ENCODE measurements at places on chromosomes 16 and 17.

DNA sequence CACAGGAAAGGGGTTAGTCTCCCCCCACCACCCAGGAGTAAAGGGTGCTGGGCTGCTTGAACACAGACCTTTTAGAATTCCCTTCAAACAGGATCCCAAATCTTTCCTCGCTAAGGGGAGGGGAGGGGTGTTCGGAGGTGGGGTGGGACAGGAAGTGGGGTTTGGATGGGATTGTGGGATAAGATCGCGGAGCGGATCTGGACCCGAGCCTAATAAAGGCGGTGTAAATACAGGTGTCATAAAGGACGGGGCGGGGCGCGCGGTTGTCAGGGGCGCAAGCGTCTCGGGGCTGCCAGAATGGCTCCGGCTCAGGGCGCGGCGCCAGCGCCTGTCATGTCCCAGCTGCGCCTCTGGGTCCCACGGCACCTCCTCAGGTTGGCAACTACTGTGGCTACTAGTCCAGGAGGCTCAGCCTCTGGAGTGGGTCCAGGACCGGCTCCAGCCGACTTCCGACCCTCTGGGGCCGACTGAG lies 59.8 kb upstream of the FBXO47 start:
- DNase-seq = no peak

- no peak for DNase-seq
Measured at GRCh38 chr17:38617074-38617860, 11.5 kb upstream of the SRCIN1 start.

- DNase-seq = no peak
Measured at GRCh38 chr17:81258292-81258691, 19.2 kb downstream of the NDUFAF8 start.

DNA sequence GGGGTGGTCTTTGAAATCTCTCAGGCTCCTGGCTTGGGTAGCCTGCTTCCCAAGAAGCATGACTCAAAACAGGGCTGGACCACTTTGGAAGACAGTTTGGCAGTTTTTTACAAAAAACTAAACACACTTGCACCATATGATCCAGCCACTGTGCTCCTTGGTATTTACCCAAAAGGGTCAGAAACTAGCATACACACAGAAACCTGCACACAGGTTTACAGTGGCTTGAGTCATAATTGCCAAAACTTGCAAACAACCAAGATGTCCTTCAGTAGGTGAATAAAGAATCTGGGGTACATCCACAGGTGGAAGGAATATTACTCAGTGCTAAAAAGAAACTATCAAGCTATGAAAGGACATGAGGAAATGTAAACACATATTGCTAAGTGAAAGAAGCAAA lies 323.2 kb upstream of the CDH5 start:
- no peak for DNase-seq

GRCh38 chr16:23871924-23872323 lies 36.1 kb downstream of the PRKCB start:
- no peak for DNase-seq

DNA sequence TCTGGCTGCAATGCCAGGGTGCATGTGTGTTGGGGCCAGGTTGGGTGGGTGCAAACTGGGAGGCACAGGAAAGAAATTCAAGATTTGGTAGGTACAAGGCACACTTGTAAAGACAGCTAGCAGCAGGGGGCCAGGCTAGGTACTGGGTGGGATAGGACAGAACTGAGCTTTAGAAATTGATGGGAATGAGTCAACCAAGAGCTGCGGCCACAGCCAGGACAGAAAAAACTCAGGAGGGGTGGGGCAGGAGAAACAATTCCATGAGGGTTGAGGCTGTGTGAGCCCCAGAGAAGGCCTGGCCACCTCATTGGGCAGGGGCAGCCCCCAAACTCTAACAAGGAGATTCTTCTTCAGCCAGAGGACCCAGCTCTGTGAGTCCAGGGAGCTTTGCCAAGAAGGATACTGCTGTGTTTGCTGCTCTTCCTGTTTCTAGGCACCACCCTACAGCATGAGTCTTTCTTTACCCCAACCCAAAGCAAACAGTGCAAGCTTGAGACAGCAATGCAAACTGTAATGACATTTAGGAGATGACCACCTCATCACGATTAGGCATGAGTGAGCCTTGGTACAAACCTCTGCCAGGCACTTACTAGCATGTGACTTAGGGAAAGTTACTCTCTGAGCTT lies 21.3 kb upstream of the CCDC182 start:
- no peak for DNase-seq

- no peak for DNase-seq
Measured at GRCh38 chr16:86823888-86824671, 245.7 kb downstream of the FOXL1 start.

GRCh38 chr16:84119368-84119767 lies 2.6 kb upstream of the MBTPS1 start:
- no peak for DNase-seq

DNA sequence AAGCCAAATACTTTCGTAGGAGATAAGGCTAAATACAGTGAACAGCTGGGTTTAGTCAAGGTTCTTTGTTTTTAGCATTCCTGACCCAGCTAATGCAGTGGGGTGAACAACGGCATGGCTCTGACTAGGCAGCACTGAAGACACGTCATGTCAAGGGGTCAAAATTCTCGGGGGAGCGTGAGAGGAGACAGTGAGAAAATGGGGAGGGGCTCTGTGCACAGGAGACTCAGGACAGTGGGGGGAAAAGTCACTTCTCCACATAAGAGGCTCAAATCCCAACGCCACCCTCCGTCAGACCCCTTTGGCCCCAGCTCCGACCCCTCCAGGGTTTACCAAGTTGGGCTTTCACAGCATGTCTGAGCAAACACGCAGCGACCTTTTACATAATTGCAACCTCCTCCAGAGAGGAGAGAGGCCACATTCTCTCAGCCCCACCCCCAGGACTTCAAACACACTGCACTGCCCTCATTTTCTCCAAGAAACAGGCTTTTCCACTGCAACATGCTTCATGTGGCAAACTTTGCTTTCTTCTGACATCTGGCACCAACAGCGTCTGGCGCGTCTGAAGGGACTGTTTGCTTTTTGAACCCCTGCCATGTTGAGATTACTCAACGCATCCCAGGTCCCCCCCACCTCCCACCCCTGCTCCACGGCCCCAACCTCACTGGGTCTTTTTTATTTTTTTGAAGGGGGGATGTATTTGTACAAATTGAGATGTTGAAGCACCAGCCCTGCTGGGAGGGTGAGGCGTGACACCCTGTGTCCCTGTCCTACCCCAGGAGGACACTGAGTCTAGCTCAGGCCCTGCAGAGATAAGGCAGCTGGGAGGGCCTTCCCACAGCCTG lies 30.0 kb downstream of the AXIN2 start:
- no peak for DNase-seq

DNA sequence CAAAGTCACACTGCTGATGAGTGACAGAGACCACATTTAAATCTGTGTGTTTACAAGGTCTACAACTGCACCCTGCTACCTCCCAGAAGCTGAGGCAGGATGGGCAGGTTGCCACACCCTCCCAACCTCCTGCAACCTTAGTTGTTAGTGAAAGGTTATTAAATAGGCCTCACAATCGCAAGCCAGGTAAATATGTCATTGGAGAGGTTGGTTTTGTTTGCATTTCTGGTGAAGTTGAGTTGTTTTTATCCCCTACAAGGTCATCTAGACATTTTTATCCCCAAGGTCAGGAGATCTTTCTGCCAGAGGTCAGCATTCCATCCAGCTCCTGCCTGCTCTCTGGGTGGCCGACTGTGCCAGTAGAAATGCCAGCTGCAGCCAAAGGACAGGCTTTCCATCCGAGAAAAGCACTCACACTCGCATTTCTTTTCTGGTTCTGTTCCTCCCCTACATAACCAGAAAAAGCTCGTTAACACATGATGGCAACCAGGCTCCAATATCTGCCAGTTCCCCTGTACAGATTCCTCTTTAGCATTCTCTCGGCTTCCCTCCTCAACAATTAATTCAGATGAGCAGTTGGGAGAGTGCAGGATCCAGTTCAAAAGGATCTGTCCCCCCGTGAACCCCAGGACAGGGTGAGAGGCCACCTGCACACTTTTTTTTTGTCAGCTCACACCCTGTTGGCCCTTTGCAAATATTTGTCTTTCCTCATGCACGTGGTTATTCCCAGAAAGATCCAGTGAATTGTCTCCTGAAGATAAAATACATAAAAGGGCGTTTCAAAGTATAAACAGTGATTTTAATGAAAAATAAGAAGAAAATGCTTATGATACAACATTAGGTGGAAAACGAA lies 562.8 kb downstream of the MAF start:
- no peak for DNase-seq

- DNase-seq = no peak
Measured at GRCh38 chr17:57706761-57707160, 38.3 kb downstream of the CCDC182 start.

- DNase-seq = no peak
Measured at GRCh38 chr16:734208-734980, 6.4 kb downstream of the CIAO3 start.

GRCh38 chr17:57634713-57635465 lies 110.2 kb downstream of the CCDC182 start:
- DNase-seq = no peak

DNA sequence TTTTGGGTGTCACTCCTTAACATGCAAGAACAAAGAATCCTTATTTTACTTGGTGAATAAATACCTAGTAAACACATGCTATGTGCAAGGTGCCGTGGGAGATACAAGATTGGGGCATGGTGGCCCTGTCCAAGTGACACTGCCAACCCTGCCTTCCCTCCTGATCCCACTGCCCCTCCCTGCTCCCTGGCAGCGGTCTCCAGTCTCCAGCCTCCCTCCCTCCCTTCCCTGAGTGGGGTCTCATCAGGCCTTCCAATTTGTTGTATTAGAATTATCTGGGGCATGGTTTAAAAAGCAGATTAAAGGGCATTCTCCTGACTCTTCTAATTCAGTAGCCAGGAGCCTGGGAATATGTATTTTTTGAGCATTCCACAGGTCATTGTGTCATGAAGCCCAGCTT lies 12.5 kb upstream of the TMED6 start:
- DNase-seq = no peak

DNA sequence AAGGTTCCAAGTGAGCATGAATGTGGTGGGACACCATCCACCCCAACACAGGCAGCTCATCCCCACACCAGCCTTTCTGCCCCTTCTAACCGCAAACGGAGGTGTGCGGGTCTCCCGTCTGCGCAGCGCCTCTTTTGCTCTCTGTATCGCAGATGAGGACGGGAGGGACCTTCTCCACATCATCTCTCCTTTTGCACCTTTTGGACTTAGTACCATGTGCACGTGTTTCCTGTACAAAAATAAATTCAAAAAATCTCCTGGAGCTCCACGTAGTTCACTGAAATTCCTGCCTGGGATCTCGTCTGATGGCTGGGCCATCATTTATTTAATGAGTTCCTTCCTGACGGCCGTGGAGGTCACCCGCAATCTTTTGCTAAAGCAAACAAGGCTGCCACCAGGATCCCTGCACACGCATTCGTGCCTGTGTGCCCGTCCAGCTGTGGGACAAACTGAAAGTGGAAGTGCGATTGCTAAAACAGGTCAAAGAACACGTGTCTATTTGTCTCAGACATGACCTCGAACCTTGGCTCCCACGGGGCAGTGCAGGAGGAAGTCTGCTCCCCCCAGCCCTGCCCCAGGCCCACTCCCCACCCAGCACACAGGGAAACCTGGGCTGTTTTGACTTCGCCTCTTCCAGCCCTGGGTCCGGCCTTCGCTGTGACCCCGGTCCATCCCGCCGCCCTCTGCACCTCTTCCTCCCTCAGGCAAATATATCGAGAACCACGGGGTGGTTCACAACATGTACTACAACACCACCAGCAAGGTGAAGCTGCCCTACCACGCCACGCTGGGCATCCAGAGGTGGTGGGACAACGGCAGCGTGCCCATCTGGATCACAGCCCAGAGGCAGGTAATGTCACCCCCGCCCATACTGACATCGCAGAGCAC lies 2.3 kb downstream of the ENPP7 start:
- peak; percentile 56 for DNase-seq

DNA sequence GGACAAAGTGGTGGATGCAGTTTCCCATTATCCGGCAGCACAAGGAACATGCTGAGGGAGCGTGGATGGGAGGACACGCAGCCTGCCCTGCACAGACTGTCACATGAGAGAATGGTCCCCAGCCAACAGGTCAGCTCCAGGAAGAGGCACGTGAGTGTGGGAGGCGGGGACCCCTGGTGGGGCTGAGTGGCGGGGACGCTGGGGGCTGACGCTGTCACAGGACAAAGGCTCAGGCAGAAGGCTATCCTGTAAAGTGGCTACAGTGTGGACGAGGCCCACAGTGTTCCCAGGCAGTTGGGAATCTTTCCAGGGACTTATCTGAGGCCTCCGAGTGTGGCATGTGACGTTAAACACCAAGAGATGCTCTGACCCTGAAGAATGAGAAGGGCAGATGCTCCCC lies 30.4 kb downstream of the MBTPS1 start:
- no peak for DNase-seq

GRCh38 chr17:40451420-40451819 lies 8.2 kb downstream of the IGFBP4 start:
- DNase-seq = no peak

GRCh38 chr16:89912627-89913026 lies 6.0 kb upstream of the MC1R start:
- no peak for DNase-seq

DNA sequence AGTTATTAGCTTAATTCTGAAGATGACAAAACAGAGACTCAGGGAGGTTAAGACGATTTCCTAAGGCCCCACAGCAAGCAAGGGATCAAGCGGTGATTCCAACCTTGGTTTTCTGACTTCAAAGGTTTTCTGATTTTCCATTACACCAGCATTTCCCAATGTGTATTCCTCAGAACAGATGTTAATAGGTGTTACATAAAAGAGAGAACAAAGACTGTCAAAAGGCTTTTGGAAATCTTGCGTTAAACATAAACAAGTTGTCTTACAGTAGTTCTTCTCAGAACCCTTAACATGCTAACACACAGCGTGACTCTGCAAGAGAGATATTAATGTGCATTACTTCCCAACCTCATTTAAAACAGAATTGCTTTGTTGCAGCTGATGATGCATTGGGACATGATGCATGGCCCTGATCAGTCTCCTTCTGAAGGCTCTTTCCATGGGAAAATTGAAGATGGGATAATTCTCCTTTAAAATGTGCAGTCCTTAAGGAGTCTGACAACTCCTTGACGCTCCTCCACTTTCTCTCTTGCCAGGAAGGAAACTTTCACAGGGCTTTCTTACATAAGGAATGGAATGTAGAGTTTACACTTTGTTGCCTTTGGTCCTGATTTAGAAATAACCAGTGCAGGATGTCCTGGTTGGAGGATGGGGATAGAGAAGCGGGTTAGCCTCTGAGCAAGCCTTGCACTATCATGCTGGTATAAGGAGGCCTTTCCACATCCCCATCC lies 21.5 kb upstream of the MMD start:
- DNase-seq = no peak

GRCh38 chr17:42116705-42117396 lies 4.3 kb downstream of the KAT2A start:
- peak; percentile 84 for DNase-seq

GRCh38 chr16:59655031-59655430 lies 920.9 kb upstream of the GOT2 start:
- DNase-seq = no peak

GRCh38 chr17:41785859-41786226 lies 668 bp downstream of the JUP start:
- DNase-seq = peak; percentile 24

- no peak for DNase-seq
Measured at GRCh38 chr16:29687755-29688154, 8.8 kb downstream of the QPRT start.

GRCh38 chr17:83152745-83153611 lies 73.6 kb downstream of the METRNL start:
- peak; percentile 64 for DNase-seq

GRCh38 chr16:3808308-3809063 lies 72.0 kb downstream of the CREBBP start:
- DNase-seq = no peak
